GDM1 (cell line): ENCODE measurements at places on chromosomes 2 and 18.
A peak's percentile ranks its signal among the peaks of the same experiment; 100 is the strongest.

GRCh38 chr2:181957668-181958067 lies 28.0 kb upstream of the PPP1R1C start:
- no peak for DNase-seq

DNA sequence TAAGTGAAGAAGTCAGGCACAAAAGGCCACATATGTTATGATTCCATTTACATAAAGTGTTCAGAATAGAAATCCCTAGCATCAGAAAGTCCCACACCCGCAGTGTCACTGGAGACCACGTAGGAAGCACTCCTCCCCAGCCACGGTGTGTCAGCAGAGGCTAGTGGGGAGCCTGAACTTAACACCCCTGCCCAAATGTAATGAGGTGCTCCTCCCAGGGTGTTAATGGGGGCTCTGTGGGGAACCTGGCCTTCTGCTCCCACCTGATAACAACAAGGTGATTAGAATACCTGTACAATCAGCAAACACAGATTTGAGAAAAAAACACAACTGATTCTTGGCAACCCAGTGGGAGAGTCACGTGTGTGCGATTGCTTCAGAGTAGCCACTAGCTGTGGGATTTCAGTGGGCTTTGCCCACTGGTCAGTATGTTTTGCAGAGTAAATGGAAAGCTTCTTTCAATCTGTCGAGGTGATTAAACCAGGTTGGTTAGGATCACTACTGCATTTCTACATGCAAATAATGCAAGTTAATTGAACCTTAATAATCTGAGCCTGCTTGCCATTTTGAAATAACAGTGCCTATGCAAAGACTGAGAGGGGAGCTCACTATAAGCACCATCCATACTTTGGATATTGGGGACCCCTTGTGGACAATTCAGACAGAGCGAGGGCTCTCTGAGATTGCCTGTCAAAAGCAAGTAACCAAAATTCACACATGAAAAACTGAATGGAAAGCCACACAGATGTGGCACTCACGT lies 20.6 kb upstream of the ATRAID start:
- DNase-seq, result peak; percentile 32

GRCh38 chr18:6294148-6294784 lies 120.4 kb downstream of the L3MBTL4 start:
- peak; percentile 52 for DNase-seq

- no peak for DNase-seq
These were observed 71.7 kb downstream of the DNMT3A start for GRCh38 chr2:25270061-25270460.

DNA sequence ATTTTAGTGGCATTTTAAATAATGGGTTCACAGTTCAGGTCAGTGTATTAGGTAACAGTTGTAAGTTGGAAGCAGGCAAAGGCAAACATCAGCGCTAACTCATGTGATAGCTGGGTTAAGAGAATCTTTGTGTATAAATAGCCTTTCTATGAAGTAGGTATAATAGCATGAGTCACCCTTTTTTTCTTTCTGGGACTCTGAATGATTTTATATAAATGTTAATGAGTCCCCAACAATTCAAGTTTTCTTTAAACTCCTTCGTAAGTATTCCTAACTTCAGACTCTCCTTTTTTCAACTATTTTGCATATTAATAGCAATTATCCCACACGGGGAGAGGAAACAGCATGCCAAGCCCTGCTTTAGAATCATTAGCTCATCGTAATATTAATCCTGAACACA lies 384.3 kb downstream of the PIK3C3 start:
- no peak for DNase-seq

DNA sequence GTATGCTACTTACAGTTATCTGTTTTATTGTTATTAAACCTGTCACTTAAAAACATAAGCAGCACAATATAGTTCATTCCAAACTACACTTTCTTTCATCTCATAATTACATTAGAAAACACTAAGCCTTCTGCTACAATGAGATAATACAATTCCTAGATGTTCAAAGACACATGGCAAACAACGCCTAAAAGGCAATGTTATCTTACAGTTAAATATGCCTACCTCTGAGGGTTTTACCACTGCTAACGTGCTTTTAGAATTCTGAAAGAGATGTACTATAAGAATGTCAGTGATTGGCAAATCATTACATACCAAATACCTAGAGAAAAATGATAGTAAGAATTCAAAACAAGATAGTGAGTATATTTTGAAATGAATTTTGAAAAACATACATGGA lies 46.8 kb upstream of the SPOPL start:
- DNase-seq, result no peak

GRCh38 chr2:105827351-105828096 lies 82.8 kb downstream of the NCK2 start:
- DNase-seq, result no peak

DNA sequence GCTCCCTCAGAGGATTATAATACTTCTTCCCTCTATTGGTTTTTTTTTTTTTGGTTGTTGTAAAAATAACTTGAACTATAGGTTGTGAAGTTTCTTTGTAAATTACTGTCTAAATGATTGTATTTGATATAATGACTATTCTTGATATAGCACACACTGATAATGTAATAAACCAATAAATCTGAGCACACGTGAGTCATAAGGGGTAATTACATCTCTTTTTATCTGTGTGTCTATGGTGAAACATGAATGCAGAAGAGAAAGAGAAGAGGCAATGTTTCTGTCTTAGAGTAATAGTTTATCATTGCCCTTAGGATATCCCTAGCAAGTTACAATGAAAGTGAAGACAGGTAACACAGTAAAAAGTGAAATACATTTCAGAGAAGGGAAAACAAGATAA lies 64.1 kb upstream of the RAPGEF4 start:
- DNase-seq, result no peak

DNA sequence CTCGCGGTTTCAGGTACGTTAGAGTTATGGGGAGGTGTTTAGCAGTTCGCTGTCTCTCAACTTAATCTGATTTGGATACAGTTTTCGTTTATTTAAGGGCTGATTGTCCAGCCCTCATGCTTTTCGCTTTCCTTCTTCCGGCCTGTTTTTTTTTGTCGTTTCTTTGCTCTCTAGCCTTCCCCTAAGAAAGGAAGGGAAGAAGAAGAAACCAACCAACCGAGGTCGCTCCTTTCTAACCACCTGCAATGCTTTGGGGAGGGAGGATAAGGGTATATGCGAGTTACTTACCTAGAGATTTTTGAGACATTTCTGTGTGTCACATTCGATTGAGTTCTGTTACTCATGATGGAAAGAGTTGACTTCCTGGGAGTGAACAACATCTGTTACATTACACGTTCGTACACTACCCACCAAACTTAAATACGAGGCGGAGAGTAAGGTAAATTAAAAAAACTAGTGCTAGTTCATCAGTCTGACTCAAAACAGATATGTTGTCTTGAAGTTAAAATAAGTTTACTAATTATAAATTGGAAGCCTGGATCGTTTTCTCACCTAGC lies 918 bp downstream of the EIF5B start:
- DNase-seq, result no peak

- no peak for DNase-seq
These were observed 32.3 kb downstream of the UBXN4 start for GRCh38 chr2:135773917-135774316.

DNA sequence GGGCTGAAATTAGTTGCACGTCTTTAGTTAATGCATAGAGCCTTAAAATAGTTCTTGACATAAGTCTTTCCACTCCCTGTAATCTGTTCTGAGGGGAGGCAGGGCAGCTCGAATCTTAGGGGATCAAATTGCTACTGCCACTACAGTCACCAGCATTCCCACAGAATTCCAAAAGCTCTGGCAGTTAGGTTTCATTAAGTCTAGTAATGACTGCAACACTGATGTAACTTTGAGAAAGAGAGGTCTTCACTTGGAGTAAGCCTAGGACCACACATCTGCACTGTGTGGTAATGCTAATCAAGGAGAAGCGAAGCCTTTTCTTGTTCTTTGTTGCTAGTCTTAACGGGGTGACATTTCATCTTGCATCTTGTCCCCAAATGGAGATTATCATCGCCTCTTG lies 19.3 kb upstream of the NCK2 start:
- no peak for DNase-seq

- no peak for DNase-seq
These were observed 42.2 kb downstream of the RAD51AP2 start for GRCh38 chr2:17476064-17476463.

GRCh38 chr18:68937029-68937599 lies 139.2 kb downstream of the CCDC102B start:
- no peak for DNase-seq
